ENCODE measurements at places on chromosomes 2 and 18.

DNA sequence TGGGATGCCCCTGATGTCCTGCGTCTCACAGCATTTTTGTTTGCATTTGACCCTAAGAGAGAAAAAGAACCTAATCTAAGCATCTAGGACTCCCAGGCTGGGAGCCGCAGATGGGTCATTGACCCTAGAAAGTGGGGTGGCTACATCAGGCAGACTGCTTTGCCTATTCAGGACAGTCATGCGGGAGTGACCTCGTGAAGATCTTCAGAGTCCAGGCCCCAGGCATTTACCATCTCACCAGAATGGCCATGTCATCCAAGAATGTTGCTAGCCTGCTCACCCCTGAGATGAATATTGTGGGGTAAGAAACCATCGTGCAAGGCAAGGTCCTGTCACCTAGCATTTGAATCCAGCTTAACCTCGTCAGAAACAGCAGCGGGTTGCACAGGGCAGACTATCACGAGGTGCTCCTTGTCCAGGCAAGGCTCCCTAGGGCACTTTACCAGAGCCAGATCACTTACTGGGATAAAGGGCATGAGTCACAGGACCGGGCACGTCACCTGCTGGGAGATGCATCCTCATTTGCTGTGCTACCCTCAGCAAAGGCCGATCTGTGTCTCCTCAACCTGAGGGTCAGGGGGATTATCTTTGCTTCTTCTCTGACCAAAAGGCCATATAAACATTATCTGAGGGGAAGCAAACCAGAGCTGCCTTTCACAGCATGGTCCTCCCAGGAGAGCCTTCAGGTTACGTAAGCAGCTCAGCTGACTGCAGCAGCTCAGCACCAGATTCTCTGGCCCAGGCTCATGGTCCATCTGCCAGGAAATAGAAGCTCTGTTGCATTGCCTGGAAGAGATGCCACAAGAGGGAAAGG, 162.3 kb downstream of the ACKR3 start:
- no peak for DNase-seq

DNA sequence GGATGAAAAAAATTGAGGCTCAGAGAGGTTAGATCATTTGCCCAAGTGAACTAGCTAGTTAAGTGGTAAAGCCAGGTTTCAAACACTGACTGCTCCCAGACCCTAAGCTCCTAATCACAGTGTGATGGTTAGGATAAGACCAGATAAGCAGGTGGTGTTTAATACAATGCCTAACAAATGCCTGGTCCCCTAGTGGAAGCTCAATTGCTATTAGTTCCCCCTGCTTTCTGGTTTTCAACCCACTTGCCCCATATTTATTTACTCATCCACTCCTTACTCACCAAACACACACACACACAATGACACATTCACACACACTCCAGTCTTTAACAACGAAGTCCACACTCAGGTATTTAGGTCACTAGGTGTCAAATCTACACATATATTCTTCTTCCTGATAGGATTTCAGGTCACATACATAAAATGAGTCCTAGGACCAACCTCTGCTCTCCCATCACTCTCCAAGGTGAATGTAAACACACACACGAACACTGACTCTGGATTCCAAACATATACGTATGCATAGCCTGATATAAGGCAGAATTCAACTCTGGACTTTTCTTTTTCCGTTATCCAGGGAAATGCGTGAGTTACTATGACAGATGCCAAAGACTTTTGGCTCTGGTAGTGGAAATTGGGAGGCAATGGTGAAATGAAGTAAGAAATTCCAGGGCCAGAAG, 73.6 kb upstream of the TSPYL6 start:
- DNase-seq, result no peak

- DNase-seq, result no peak
Measured at GRCh38 chr2:186017278-186017677, 278.7 kb downstream of the FSIP2 start.

DNA sequence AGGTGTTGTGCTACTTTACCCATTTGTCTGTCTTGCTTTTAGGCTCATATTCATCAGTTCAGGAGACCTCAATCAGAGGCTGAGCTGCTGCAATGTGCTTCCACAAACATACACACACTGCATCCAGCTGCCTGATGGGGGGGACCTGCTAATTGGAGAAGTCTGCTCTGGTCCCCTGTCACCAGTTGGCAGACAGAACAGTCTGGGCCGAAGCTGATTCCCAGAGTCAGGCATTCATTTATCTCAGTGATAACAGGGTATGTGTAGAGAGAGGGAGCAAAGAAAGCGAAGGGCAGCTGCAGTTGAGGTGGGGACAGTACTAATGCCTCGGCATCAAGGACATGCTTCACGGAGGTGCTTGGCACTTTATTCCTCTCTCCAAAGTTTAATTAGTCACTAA, 584.3 kb upstream of the PIK3C3 start:
- DNase-seq, result no peak

- DNase-seq, result no peak
Measured at GRCh38 chr2:99609851-99610381, 120.1 kb upstream of the REV1 start.

GRCh38 chr2:79640001-79640400, 127.2 kb downstream of the CTNNA2 start:
- DNase-seq, result no peak

DNA sequence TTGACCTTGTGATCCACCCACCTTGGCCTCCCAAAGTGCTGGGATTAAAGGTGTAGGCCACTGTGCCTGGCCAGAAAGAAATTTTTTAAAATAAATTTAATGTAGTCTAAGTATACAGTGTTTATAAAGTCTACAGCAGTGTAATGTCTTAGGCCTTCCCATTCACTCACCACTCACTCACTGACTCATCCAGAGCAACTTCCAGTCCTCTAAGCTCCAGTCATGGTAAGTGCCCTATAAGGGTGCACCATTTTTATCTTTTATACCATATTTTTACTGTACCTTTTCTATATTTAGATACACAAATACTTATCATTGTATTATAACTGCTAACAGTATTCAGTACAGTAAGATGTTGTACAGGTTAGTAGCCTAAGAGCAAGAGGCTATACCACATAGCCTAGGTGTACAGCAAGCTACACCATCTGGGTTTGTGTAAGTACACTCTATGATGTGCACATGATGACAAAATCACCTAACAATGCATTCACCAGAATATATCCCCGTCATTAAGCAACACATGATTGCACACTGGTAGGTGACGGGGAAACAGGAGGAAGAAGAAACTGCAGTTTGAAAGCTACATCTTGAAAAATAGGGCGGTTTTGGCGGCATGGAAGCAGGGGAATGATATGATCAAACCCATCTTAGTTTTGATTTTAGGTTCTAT, 105.1 kb upstream of the ITGB6 start:
- no peak for DNase-seq

- DNase-seq, result no peak
Measured at GRCh38 chr2:69011611-69012157, 1.3 kb upstream of the ANTXR1 start.

DNA sequence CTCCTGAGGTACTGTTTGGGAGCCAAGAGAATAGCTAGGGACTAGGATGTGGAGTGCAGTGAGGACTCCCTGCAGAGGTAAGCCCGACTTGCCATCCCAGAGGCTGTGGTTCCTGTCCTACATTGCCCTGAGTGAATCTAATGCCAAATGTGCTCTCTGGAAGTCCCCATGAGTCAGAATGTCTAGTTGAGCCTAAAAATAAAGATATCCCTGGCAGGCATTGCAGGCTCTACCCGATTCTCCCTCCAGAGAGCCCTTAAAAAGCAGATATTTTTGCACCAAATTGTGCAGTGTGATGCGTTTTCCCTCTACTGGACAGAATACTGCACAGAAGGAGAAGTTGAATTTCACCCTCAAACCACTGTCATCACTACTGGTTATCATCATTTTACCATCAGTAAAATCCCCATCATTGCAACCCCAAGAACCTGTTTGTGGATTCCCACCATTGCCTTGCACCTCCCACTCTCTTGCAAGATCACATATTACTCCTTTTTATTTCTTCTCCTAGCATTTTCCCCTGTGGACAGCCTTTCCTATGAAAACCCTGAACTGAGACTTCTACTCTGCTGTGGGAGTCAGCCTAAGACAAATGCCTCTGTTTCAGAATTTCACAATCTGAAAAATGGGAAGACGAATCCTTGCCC, 98.0 kb downstream of the MARCHF4 start:
- DNase-seq, result no peak

DNA sequence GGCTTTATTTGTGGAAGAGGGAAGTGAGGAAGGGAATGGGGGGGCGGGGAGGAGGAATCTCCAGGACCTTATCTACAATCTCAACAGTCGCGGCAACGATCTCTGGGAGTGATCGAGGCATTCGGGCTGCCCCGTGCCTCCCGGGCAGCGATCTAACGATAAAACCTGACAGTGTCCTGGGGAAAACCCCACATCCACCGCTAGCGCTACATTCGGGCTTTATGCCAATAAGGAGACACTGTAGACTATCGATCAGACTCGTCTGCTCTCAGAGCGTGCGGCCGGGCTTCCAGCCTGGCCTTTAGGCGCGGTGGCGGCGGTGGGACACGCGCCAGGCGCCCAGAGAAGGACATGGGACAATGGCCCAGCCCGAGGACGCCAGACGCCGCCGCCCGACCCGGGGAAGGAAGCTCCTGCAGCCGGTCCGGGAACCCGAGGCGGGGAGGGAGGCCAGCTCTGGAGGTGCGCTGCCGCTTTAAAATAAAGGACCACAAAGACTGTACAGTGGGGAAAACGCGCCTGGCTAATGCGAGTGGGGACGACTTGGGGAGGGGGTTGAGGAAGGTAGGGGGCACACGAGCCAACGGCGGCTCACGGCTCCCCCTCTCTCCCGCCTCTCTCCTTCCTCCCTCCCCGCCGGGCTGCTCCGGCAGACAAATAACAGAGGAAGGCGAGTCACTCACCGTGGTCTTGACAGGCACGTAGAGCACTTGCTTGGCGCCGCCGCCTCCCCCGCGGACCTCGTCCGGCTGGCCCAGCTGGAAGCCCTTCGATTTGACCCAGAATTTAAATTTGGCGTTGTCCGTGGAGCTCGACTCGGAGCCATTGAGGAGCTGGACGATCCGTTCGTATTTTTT, 2.2 kb downstream of the NOL4 start:
- peak; percentile 78 for DNase-seq

- DNase-seq, result no peak
Measured at GRCh38 chr2:190043441-190043840, 19.1 kb downstream of the MSTN start.

DNA sequence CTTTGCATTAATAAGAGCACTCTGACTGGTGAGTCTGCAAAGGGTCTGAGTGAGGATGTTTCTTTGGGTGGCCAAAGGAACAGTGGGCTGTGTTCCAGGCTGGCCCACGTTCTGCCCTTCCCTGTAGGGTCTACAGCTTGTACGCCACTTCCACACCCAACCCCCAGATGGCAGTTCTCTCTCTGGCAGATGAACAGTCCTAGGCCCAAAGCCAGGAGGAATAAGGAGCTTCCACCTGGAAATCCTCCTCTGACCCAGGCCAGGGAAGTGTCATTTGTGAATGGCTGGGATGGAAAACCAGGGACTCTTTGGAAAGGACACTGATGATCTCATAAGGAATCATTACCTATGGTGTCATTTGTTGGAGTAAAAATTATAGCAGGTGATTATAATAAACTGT, 6.6 kb downstream of the OTOF start:
- peak; percentile 21 for DNase-seq

DNA sequence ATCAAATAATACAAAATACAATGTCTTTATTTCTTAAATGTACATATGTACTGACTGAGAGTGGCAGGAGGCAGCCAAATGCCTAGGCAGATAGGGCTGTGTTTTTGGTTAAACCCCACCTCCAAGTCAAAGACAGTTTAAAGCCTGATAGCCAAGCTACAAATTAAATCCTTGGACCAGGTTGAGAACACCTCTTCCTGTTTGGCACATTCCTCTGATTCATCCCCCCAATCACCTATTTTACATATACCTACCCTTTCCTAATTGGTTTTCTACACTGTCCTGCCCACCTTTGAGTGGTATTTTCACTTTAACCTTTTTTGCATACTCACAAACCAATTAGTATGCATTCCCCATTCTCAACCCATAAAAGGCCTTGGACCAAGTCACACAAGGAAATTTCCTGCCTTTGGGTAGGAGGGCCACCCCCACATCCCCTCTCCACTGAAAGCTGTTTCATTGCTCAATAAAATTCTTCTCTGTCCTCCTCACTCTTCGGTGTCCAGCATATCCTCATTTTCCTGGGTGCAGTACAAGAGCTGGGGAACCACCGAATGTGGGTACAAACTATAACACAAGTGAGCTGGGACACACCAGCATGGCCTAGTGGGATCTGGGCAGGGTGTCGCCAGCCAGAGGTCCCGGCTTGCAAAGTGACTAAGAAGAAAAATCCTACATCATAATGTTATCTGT, 149.1 kb downstream of the UBE2E3 start:
- no peak for DNase-seq

Measured in NCI-H526 (cell line).